ENCODE measurements at places on chromosomes 6 and 20.

GRCh38 chr6:3026791-3027626, 27.3 kb downstream of the NQO2 start:
- no peak for DNase-seq

DNA sequence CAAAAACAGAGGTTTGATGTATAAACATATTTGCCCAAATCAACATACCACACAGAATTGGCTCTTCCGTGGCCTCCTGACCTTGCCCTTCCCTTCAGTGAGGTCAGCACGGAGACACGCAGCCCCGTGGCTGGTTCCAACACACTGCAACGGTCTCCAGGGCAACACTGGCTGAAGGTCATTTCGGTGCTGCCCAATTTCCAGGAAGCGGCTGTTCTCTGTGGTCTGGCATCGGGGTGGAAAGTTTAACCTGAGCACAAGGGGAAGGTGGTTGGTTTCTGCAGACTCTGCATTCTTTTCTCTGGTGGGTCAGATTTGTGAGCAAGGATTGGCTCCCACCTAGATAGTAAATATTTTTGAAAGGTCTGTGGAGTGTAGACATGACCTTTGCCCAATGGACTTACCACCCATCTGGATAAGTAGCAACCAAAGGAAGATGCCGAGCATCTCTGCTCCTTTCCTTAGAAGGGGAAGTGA, 177.6 kb upstream of the PHACTR1 start:
- no peak for DNase-seq

DNA sequence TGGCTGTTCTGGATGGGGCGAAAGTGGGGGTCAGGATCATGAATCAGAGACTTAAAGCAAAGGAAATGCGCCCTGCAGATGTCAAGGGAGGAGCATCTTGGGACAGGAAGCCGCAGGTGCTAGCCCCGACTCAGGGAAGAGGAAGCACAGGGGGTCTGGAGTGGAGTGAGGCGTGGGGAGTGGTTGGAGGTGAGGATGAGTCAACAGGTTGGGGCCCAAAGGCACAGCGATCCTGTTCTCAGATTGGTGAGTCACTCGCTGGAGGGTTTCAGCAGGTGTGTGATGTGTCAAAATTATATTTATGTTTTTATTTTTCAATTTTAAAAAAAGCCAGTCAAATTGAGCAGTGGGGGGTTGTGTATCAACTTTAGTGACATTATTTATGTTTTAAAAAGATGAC, 19.0 kb downstream of the PACSIN1 start:
- DNase-seq = no peak

- DNase-seq = no peak
Measured at GRCh38 chr20:63640086-63640485, 13.1 kb downstream of the STMN3 start.

GRCh38 chr20:38620441-38620840, 18.8 kb downstream of the ARHGAP40 start:
- DNase-seq = no peak

Measured in LNCaP clone FGC (cell line).